Left renal cortex interstitium (tissue), 4 donors: ENCODE measurements at places on chromosomes 11 and 22.

DNA sequence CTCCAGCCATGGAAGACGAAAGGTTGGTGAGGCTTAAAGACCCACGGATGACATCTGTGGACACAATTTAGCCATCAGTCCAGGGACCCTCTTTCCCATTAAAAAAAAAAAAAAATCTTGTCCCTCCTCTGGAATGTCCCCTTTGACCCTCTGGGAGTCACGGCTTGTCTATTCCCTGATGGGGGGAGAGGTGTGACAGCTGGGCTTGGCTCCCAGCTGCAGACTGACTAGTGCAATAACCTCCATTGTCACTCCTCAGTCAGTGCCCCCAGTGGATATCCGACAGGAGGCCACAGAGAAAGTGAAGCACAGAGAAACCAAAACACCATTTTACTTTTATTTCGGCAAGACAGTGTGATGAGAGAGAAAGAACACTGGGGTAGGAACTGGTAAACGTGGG lies 2.7 kb upstream of the VSIG2 start:
- no peak for DNase-seq

DNA sequence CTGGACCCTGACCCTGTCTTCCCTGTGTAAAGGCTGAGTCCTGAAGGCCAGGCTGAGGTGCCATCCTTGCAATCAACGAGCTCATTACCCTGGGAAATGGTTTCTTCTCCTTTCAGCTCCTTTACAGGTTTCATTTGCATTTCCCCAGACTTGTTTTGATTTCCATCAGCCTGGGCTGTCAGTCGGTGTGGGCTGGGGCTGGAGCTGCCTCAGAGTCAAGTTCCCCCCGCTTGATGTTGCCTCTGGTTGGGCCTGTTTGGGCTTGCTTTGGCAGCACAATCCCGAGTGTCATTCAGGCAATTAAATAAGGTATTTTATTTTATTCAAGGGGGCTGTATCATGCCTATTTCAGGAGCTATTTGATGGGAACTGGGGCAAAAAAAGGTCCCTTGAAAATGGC lies 424.9 kb downstream of the INSC start:
- no peak for DNase-seq

- no peak for DNase-seq
Measured at GRCh38 chr11:94933223-94934130, 39.9 kb downstream of the CWC15 start.

DNA sequence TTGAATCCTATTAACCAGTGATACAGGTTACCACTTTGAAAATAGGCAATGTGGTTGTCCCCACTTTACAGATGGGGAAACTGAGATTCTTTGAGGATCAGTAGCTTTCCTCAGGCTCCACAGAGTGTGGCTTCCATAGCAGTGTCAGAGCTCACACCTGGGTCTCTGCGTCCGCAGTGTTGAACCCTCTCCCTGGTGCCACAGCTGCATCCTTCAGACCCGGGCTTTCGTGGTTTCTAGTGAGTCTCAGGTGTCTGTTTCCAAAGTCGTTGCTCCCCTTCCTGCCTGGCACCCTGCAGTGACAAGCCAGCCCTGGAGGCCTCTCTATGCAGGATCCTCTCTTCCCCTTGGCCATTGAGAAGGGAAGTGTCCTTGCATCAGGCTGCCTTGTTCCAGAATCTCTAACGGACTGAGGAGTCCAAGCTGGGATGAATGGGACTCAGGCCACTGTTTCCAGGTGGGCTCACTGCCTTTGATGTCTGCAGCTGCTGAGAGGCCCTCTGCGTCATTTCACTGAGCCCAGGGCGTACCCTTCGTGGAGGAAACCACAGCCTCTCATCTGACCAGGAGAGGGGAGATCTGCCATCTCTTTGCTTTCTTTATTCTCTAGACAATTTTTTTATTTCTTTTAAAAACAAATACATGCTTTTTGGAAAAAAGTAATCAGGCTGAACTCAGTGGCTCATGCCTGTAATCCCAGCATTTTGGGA lies 48.4 kb upstream of the MICAL2 start:
- DNase-seq, result no peak

GRCh38 chr11:46801694-46802470 lies 44.2 kb downstream of the CKAP5 start:
- no peak for DNase-seq

DNA sequence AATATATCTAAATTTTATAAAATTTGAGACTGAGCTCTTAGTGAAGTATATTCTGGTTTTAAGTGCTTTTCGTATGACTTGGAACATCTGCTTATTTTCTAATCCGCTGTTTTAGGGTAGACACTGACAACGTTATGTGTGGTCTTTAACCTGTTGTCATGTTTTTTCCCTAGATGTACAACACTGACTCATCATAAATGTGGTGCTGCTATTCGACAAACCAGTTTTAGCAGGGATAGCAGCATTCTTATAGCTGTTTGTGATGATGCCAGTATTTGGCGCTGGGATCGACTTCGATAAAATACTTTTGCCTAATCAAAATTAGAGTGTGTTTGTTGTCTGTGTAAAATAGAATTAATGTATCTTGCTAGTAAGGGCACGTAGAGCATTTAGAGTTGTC lies 23.8 kb upstream of the HIKESHI start:
- no peak for DNase-seq

GRCh38 chr11:65340226-65340625 lies 6.6 kb downstream of the DPF2 start:
- no peak for DNase-seq

- no peak for DNase-seq
Measured at GRCh38 chr22:49267996-49268395, 559.7 kb downstream of the BRD1 start.

GRCh38 chr11:11915625-11916024 lies 73.9 kb downstream of the USP47 start:
- no peak for DNase-seq

- no peak for DNase-seq
Measured at GRCh38 chr22:46638601-46639431, 18.6 kb downstream of the GRAMD4 start.

- no peak for DNase-seq
Measured at GRCh38 chr22:23800297-23801237, 13.8 kb downstream of the SMARCB1 start.

DNA sequence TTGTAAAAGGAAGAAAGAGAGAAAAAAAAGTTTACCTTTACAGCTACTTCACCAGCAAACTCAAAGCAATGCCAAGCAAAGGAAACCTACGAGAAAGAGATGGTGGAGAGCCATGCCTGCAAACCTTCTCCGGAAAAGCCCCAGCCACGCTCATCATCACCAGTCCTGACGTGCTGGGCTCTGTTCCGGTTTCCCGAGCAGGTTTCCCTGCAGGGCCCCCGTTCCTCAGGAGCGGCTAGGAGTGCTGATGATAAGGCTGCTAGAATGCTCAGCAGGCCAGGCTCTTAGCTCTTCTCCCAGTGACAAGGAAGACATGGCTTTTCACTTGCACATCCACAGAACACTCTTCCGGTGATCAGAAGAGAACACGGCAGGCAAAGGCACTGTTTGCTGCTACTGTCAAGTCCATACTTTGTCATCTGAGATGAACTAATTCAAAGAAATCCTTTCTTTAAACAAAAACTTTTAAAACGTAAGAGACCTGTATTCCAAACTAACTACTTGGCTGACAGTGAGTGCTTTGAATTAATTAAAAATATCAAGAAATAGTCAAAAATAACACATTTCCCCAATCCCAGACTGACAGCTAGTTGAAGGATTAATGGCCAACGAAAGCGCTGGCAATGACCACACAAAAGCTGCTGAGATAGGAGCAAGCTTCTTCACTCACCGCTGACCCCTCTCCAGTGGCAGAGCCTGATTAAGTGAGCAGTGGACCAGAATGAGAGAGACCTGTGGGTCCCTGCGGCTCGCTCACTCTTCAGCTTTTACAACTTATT lies 35.8 kb downstream of the DUSP8 start:
- no peak for DNase-seq

GRCh38 chr11:115652496-115652895 lies 148.3 kb upstream of the CADM1 start:
- no peak for DNase-seq

DNA sequence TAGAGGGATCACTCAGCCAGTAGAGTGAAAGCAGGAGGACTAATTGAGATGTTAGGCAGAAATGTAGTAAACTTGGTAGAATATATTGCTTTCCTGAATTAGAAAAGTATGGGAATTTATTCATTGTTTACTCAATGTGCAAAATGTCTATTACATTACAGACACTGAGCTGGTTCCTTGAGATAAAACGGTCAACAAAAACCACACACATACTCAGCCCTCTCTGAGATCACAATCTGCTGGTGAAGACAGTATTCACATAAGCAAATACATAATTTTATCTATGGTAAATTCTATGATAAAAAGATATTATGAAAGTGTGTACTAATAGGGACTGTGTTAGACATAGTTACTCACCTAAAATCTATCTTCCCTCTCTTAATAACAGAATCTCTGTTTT lies 833.5 kb downstream of the KCNA4 start:
- DNase-seq, result no peak

GRCh38 chr22:24542641-24543040 lies 12.3 kb downstream of the GUCD1 start:
- DNase-seq, result no peak
